ENCODE measurements at places on chromosomes 7 and 10.
A peak's percentile ranks its signal among the peaks of the same experiment; 100 is the strongest.

- no peak for DNase-seq
Observed at GRCh38 chr10:114577133-114577532, 80.9 kb downstream of the ABLIM1 start.

GRCh38 chr10:124562425-124563060 is 100.9 kb downstream of the LHPP start:
- DNase-seq: no peak

- DNase-seq: no peak
Observed at GRCh38 chr7:66052447-66052846, 23.2 kb upstream of the ASL start.

- DNase-seq: peak; percentile 68
Observed at GRCh38 chr7:140541513-140542227, 62.4 kb upstream of the MKRN1 start.

DNA sequence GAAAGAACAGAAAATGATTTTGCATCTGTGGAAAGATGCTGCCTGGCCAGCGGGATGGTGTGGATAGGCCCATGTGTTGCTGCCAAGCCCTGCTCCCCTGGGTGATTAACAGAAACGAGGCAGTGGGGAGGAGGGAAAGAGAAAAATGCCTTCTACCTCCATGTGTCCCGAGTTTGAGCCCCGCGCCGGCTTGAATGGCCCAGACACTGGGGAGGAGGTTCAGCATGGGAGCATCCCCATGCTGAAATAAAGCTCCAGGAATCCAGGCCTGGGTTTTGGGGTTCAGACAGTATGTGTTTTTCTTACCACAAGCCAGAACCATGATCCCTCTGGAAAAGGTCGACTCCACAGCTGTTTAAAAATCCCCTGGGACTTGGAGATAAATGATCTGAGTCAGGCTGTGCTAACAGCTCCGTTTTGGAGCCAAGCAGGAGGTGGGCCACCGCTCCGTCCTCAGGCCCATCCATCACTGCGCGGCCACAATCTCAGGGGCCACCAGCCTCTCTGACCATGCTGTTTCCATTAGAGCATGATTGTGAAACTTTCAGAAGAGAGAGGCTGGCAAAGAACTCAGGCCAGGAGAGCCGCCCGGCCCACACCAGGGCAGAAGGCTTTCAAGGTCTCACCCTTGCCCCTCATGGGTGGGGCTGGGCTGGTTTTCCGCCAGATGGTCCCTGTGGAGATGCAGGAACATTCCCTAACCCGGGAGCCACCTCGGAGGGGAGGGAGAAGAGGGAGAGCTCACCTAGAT is 299.7 kb downstream of the ZEB1 start:
- no peak for DNase-seq

DNA sequence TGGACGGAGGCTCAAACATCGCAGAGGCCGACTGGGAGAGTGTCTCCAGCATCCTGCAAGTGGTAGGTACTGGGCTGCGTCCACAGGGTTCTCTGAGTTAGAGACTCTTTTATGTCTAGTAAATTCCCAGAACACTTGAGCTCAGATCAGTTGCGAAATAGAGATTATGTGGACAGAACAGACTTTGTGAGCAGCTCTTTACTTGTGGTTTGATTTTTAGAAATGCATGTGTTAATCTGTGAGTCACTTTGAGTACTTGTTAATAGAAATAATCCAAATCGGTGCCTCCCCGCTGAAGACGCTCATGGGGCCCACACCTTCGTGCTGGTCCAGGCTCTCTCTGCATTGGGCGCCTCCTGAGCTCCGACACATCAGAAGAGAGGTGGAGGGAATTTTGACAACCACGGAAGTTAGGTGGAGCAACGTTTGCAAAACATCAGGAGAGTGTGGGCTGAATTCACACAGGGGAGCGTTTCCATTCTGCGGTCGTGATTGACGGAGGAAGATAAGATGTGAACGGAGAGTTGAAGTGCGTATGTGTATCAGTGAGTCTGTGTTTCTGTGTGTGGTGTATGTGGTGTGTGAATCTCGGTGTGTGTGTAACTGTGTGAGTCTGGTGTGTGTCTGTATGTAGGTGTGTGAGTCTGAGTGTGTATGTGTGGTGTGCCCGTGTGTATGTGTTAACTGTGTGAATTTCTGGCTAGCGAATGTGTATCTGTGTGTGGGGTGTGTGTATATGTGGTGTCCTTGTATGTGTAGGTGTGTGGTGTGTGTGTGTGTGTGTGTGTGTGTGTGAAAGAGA is 32.1 kb downstream of the PFKP start:
- DNase-seq: no peak

GRCh38 chr10:17031637-17032635 is 97.7 kb downstream of the CUBN start:
- peak; percentile 41 for DNase-seq
